Bronchus fibroblast of lung (primary cell): ENCODE measurements at places on chromosomes 6 and 20. TPM values are rescaled to one million over a fixed set of nuclear protein-coding genes. Genes with fewer than 3 reads are reported as not detected.

Gene KIF16B
- total RNA-seq = 4.0 and 4.3 TPM in 2 replicates

Gene CGA
- not detected in 2 replicates for total RNA-seq

Gene SUPT3H
- 4.0 and 5.6 TPM in 2 replicates for total RNA-seq

Gene BFSP1
- 1.7 and 2.7 TPM in 2 replicates for total RNA-seq

Gene NKX2-2
- not detected in 2 replicates for total RNA-seq

Gene MYH7B
- total RNA-seq = under 0.01 and 0.15 TPM in 2 replicates
